ENCODE measurements at places on chromosomes 11 and 22. TPM values are rescaled to one million over a fixed set of nuclear protein-coding genes. Genes with fewer than 3 reads are reported as not detected.

GRCh38 chr22:40348025-40348658 is 1.8 kb downstream of the ADSL start:
- no peak for DNase-seq

The API5 gene
- total RNA-seq: 82.9 TPM

The KCNC1 gene
- total RNA-seq: not detected

GRCh38 chr22:46131151-46131587 is 19.2 kb upstream of the PPARA start:
- DNase-seq: no peak

The OR2AG1 gene
- under 0.01 TPM for total RNA-seq

DNA sequence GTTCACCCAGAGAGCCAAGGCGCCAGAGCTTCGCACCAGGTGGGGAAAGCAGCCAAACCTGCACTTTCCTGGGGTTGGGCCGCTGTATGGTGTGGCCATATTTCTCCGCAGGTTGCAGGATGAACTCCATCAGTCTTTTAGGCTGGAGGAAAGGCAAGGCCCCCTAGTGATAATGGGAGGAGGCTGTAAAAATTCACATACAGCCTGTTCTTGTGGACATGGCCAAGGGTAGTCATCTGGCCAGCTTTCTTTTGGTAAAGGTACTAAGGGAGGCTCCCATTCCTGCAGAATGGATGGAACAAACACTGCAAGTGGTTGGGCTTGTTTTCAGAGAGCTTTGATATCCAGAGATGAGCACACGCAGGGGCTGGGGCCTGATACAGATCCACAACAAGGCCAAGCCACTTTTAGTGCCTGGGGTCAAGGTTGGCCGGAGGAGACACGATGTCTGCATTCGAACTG is 29.6 kb downstream of the C22orf31 start:
- no peak for DNase-seq

- DNase-seq: no peak
Observed at GRCh38 chr22:44683237-44683636, 18.8 kb upstream of the PRR5 start.

DNA sequence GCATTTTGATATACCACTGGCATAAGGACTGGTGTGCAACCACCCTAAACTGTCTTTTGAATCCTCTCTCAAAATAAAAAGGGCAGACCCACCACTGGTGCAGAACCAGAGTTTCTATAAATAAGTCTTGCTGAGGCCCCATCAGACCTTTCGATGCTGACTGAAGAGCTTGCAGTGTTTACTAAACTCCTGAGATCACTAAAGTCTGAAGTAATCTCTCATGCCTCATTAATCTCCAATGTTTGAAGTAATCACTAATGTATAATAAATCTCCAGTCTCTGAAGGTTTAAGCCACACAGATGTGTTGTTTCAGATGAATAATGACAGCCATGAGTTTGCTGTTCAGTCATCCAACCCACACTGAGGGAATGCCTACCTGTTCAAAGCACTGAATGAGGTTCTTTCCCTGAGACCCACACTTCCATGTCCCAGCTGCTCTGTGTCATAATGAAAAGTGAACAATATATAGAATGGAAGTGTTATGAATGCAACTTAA is 50.6 kb upstream of the DEUP1 start:
- DNase-seq: no peak

The MB gene
- total RNA-seq: not detected

The POU2F3 gene
- total RNA-seq: not detected

DNA sequence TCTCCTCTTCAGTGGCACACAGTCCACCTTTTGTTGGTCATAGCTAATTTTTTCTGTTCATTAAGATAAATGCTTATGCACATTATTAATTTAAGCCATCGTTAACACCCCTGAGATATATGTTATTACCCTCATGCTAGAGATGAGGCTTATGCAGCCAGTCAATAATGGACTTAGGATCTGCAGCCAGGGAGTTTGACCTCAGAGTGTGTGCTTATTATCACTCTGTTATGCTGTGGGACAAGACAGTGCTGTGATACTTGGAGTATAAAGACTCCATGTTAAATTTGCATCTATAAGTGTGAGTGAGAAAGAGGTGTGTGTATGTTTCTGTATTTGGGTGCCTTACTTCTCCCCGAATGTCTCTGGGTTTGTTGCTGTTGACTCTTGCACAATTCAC is 969.3 kb downstream of the OPCML start:
- DNase-seq: no peak

DNA sequence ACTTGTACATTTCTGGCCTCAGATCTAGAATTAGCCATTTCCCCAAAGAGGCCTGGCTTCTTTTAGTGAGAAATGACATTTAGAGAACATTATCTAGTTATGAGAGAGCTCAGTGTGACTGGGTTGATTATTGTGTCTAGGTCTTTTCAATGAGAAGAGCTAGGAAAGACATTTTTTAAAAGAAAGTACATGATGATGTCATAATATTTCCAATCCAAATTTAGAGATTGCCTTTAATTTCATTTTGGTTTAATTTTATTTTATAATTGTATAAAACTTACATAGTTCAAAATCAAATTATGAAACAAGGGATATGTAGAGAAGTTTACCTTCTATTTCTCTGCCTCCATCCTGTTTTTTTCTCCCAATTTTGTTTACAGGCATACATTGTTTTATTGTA is 354.9 kb downstream of the TMEM135 start:
- DNase-seq: no peak

DNA sequence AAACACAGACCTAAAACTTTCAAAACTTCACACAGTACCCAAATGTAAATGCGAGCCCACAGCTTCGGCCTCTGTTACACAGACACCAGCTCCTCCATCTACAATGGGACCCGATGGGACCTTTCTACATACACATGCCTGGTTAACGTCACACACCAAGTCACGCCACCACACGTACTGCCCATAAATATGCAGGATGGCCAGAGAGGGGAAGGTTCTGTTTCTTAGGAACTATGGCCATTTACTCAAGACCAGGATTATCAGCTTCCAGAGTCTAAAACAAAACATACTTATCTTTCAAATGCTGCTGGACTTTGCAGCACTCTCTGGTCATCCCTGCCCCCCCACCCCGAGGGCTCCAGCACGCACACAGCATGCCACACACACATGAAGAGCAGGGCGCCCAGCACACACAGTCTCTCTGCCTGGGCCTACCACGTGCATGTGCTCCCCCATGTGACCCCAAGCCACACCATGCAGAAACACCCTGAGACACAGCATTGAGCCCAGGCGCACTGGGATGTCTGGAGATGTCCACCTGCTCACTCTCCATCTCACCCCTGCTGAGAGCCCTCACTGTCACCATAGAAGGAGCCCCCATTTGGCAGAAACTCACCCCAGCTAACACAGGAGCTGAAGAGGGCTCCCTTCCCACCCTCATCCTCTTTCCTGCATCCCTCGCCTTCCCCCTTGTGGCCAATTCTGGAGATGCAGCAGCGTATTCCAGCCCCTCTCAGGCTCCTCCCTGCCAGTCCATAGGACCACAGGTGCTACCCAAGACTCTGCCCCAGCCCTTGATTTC is 61.8 kb downstream of the SLC22A12 start:
- peak; percentile 10 for DNase-seq

DNA sequence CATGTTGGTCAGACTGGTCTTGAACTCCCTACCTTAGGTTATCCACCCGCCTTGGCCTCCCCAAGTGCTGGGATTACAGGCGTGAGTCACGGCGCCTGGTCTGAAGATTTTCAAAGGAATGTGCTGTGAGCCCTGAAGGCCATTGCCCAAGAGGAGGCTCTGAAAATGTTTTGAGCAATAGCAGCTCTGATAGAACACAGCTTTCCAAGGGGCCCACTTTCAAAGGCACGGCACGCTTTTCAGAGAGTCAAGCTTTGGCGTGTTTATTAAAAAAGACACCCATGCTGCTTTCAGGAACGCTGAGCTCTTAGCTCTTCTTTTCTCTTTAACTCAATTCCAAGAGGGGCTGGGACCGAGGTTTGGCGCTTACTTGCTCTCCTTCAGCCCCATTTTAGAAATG is 73.8 kb upstream of the CDON start:
- no peak for DNase-seq

DNA sequence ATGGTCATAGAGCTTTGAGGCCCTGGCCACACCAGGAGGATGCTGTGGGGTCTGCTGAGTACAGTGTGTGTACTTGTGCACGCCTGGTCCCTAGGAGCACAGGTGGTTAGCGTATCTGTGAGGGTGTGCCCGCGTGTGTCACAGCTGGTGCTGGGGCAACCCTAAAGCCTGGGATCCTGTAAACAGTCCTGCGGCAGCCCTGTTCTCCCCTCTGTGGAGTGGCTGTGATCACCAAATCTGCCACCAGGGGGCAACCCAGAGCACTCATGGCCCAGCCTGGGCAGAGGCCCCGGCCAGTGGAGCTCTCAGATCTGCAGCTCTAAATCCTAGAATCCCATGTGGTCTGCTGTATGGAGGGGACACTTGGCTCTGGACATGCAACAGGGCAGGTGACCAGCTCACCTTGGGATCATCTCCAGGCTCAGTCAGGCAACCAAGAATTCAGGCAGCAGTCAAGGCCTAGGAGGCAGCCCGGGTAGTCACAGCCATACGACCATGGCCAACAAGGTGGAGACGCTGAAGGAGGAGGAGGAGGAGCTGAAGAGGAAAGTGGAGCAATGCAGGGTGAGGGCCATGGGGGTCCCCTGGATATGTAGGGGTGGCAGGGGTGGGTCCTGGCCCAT is 3.9 kb downstream of the SH3BP1 start:
- DNase-seq: no peak

- no peak for DNase-seq
Observed at GRCh38 chr11:133123366-133123765, 408.9 kb downstream of the OPCML start.

The ZNF215 gene
- 4.6 TPM for total RNA-seq

Measured in pulmonary artery endothelial cell (primary cell).